Right hindlimb (tissue), 1 donor: ENCODE measurements at places on chromosomes 12 and 14.

GRCh38 chr12:120686151-120686689, 729 bp upstream of the MLEC start:
- peak; percentile 95 for DNase-seq

- DNase-seq: no peak
These were observed 6.5 kb downstream of the HECTD1 start for GRCh38 chr14:31201111-31201510.

DNA sequence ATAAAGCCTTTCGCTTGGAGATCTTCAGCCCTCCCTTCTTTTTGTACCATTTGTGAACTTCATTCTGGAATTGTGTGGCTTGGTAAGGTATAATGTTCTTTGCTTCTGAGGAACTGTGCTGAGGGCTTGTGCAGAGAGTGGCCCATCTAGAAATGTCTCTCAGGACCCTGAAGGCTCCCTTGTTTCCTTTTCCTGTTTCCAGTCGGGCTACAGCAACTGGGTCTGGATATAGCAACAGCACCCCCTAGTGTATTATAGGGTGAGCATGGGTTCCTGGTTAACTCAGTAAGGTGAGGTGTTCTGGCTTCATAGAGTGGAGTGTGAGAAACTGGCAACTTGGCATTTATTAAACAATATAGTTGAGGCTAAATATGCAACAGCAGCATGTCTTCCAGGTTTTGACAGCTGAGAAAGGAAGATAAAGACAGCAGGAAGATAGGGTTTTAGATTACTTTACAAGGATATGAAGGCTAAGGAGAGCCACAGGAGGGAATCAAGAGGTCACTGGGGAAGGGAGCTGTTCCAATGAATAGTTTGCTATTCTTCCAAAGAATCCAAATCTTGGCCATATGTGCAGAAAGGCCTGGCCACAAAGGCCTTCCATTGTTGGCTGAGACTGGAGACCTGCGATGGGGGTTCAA, 49.1 kb upstream of the RNU6-8 start:
- DNase-seq: peak; percentile 46

GRCh38 chr14:67680941-67681340, 6.5 kb upstream of the VTI1B start:
- DNase-seq: no peak

- no peak for DNase-seq
These were observed 8.9 kb upstream of the AMN start for GRCh38 chr14:102913341-102914211.

DNA sequence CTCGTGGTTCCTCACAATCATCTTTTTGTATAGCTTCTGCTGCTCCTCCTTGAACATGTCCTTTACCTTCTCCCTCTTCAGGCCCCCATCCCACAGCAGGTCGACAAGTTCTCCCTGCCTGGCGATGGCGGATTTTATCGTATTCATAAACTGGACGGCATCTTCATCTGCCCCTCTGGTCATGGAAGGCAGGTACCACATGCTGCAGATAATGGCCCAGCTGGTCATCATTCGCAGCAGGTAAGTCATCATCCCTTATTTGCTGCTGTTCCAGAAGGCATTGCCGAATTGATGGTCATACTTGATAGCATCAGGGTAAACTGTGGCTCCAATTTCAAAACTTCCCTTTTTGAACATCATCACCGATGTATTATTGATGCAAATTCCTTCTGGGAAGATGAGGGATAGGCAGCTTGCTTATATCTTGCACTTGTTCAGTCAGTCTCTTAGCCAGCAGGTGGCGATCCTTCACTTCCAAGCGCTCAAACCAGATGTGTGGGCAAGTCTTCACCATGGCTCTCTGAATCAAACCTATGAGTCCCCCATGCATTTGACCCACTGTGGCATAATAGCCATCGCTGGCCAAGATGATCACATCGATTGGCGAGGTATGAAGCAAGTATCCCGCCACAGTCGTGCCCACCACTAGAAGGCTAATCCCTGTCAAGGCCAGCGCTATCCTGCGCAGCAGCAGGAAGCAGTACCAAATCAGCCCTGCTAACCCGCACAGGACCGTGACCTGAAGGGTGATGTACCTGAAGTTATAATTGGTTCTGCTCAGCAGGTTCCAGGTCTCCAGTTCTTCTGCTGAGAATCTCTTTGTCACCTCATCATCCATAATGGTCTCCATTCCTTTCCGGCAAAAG, 381.5 kb upstream of the STXBP6 start:
- no peak for DNase-seq
